ENCODE measurements at places on chromosomes 2 and 18.

DNA sequence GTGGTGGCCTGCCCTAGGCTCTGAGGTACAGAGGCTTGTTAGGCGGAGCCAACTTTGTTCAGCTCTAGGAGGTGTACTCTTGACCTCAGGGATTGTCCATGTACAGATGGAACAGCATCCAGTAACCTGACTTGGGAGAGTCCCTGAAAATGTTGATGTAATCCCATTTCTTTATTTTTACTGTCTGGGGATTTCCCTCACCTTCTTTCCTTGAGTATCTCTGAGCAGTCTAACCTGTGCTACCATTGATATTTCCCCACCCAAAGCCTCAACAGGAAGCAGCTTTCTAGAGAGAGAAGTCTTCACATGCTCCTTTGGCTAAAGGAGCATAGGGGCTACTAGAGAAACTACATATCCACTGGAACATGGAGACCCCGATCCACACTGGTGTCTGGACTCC is 10.4 kb downstream of the IL36A start:
- no peak for DNase-seq

- no peak for DNase-seq
Measured at GRCh38 chr18:58581265-58581664, 47.6 kb downstream of the ALPK2 start.

DNA sequence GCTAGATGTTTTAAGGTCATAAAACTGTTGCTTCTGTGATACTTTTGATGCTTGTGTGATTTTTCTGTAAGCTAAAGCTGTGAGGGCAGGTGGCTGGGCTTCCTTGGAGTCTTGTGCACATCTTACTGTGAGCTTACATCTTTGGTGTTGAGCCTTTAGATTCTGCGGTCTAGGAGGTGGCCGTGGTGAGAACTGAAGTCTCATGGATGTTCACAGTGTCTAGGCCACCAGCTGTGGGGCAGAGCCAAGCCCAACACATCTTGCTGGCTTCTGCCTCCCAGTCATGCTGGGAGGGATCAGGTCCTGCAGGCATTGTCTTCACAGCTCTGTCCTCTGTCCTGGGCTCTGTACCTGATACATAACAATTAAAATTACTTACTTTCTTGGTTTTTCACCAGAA is 219.7 kb upstream of the HS6ST1 start:
- no peak for DNase-seq

DNA sequence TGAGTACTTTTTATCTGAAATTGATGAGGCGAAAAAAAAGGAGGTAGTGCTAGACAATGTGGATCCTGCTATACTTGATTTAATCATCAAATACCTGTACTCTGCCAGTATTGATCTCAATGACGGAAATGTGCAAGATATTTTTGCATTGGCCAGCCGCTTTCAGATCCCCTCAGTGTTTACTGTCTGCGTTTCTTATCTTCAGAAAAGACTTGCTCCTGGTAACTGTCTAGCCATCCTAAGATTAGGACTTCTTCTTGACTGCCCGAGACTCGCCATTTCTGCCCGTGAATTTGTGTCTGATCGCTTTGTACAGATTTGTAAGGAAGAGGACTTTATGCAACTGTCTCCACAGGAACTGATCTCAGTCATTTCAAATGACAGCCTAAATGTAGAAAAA is 453 bp downstream of the KLHL41 start:
- DNase-seq = no peak

- DNase-seq = no peak
Measured at GRCh38 chr2:46167924-46168323, 129.3 kb upstream of the EPAS1 start.
